ENCODE measurements at places on chromosomes 2 and 18.

DNA sequence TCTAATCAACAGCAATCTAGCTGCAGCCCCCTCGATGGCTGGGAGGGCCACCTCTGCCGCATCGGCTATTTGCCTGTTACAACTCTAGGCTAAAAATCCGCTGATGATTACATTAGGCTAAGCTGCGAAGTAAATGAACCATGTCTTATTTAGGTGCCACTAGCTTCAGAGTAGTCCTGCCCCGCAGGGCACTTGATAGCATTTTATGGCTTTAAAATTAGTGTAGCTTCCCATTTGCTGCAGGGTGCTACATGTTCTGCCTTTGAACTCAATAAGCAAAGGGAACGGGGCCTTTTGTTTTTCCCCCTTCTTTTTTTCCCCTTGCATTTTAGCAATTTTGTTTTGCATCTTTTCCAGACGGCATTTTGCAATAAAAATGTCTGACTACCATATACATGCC, 270.2 kb downstream of the GBX2 start:
- no peak for DNase-seq

DNA sequence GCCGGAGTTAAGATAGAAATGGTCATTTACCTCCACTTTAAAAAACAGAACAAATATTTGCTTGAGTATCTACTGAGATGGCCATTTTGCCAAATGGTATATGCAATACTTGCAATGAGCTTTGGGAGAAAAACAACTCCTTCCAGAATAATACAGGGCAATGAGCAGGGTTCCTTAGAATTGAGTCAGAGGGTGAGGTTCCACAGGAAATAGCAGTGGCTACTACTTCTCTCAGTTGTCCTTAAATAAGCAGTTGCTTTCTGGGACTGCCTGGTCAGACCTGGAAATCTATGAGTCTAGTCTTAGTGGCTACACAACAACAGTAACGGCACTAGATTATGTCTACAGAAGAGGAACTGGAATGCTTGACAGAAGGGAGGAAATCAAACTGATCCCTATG, 80.9 kb upstream of the CCDC85A start:
- DNase-seq = no peak

GRCh38 chr2:236659758-236660150, 90.1 kb downstream of the ACKR3 start:
- no peak for DNase-seq

- DNase-seq = no peak
Observed at GRCh38 chr2:202418027-202418426, 41.9 kb downstream of the BMPR2 start.

DNA sequence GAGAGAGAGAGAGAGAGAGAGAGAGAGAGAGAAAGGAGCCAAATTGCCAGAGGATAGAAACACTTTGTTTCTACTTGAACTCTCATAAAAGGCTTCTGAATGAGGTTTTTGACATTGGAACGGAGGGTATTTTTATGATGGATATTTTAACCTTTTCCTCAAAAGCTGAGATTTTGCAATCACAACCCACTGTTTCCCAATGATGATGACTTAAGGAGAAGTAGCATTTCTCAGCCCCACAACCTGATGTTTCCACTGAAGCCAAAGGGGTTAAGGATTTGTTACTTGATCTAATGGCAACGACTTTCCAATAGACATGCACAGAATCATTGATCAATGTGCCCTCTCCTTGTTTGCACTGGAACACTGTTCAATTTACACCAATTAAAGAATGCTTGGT, 67.1 kb upstream of the POU3F3 start:
- no peak for DNase-seq

GRCh38 chr2:98191883-98192282, 104.9 kb downstream of the VWA3B start:
- DNase-seq = no peak

GRCh38 chr2:47239119-47239969, 84.2 kb upstream of the STPG4 start:
- no peak for DNase-seq

- DNase-seq = no peak
Observed at GRCh38 chr18:26051843-26052242, 38.6 kb downstream of the SS18 start.

GRCh38 chr18:57906852-57907251, 103.7 kb upstream of the ATP8B1 start:
- DNase-seq = no peak

DNA sequence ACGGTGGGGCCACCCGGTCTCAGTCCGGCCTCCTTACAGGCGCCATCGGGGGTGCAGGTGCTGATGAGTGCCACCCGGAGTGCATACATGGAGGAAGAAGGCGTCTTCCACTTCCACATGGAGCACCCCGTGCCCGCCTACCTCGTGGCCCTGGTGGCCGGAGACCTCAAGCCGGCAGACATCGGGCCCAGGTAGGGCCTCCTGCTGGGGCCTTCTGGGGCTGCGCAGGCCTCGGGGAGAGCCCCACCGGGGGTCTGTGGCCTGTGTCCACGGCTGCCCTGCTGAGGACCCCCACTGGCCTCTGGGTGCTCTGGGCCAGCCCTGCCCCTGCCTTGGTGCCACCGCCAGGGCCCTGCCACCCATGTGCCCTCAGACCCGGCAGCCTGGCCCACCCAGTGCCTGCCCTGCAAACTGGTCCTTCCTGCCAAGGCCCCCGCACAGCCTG, 4.8 kb downstream of the RNPEPL1 start:
- no peak for DNase-seq

DNA sequence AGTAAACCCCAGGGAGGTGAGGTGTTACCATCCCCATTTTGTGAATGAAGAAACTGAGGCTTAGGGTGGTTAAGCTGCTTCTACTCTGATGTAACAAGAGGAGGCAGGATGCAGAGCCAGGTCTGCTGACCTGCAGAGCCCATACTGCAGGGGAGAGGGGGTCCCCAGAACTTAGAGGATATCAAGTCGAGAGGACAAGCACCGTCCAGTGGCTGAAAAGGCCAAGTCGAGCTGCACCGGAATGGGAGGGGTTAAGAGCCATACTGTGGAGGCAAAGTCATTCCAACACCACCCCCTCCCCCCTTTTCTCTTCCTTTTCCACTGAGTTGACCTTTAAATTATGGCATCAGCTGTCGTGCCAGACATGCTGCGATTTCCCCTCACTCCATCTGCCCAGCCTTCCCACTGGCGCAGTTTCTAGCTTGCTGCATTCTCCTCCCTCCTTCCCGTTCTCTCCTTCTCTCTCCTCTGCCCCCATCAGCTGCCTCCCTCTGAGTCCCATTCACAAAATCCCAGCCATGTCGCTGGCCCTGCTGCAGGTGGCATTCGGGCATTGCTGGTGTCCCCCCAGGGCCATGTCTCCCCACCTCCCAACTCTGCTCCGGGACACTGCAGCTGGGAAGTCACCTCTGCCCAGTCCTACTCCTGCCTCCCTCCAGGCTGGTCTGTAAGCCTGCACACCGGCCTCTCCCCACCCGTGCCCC, 346.9 kb downstream of the DYSF start:
- no peak for DNase-seq

DNA sequence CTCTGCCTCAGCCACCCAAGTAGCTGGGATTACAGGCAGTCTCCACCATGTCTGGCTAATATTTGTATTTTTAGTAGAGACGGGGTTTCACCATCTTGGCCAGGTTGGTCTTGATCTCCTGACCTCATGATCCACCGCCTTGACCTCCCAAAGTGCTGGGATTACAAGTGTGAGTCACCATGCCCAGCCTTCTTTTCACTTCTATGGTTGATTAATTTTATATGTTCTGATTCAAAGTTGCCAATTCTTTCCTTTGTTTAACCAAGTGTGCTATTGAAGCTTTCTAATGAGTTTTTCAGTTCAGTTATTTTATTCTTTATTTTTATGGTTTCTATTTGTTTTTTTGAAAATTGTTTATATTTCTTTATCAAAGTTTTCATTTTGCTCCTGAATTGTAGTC, 133.1 kb upstream of the KCNJ3 start:
- no peak for DNase-seq

- no peak for DNase-seq
Observed at GRCh38 chr2:61536180-61536571, 2.0 kb downstream of the XPO1 start.

DNA sequence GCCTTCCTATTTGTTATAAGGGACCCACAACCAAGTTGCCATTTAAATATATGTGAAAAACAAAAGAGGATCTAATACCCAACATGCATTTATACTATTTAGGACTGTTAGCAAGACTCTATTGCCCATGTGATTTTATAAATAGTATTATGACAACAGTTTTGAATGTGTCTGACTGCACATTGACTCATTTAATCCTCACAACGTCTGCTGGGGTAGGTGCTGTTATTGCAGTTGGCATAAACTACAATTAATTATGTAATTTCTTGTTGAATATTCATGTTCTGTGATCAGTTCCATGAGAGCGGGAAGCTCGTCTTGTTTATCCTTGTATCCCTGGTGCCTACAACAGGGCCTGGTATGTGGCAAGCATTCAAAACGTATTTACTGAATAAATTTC, 53.7 kb downstream of the SH2D6 start:
- DNase-seq = no peak

DNA sequence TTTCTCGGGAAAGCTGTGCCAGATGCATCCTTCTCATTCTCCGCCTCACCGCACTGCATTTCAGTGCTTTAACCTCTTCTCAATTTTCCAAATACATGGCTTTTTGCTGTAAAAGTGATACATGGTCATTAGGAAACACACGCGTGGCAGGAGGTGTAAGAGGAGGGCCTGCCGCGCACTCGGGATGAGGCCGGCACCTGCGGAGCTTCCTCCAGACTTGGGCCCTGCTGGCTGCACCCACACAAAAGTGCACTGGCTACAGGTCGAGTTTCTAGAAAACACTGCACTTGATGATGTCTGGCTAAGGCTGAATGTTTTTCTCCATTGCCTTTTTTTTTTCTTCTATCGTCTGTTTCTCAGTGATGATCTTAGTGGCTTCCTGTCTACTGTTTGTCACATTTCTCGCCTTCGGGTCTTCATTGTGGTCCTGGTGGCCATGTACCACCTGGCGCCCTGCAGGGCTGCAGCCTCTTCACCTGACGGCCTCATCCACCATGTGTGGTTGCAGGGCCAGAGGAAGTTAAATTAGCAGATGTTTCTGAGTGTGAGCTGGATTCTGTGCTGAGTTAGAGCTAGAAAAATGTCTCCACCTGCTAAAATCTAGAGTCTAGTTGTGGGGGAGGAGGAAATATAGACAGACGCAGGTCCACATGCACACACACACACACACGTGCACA, 7.6 kb downstream of the KCNG2 start:
- DNase-seq = no peak

- DNase-seq = no peak
Observed at GRCh38 chr2:205568620-205569019, 113.7 kb upstream of the NRP2 start.

DNA sequence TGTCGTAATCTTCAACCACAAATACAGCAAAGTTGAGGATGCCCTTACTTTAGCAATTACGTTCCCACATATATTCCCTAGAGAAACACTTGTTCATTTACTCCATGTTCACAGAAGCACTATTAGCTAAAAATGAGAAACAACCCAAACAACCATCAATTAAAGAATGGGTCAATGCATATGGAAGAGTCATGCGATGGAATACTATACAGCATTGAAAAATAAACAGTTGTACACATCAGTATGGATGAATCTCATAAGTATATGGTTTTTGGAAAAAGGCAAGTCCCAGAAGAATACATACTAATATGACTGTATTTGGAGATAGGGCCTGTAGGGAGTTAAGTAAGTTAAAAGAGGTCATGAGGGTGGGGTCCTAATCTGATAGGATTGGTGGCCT, 6.3 kb downstream of the GPR148 start:
- no peak for DNase-seq

GRCh38 chr2:12507295-12507694, 209.4 kb upstream of the TRIB2 start:
- DNase-seq = peak; percentile 53

DNA sequence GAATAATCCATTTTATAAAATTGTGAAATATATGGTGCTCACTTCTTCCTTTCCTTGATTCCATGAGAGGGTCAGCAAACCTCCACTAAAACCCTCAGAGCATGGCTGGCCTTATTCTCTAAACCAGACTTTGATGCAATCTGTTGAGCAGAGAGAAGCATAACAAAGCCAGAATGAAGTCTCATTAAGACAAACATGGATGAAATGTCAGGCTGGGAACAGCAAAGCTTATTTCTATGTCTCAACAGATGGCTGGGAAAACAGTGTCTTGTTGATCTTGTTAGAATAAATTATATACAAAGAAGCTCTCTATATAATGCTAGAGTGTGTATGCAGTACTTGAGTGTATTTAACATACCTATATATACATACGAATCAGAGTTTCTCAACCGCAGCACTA, 227.1 kb upstream of the LYPD1 start:
- no peak for DNase-seq

DNA sequence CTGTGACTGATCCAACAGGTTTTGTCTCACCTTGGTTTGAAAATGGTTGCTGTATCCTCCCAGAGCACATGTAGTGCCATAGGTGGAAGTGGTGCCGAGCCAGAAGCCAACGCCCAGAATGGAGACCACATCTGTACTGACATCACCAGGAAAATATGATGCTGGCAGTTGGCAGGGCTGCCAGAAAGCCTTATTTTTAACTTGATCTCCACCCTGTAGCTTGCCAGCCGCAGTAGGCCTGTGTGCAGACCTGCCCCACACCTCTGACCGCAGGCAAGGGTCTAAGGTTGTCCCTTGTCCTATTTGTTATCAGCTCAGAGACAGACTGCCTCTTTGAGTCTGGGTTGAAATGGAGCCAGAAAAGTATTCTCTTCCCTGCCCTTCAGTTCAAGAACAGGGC, 123.5 kb upstream of the EML6 start:
- no peak for DNase-seq

- no peak for DNase-seq
Observed at GRCh38 chr2:100195942-100196341, 53.6 kb upstream of the AFF3 start.

DNA sequence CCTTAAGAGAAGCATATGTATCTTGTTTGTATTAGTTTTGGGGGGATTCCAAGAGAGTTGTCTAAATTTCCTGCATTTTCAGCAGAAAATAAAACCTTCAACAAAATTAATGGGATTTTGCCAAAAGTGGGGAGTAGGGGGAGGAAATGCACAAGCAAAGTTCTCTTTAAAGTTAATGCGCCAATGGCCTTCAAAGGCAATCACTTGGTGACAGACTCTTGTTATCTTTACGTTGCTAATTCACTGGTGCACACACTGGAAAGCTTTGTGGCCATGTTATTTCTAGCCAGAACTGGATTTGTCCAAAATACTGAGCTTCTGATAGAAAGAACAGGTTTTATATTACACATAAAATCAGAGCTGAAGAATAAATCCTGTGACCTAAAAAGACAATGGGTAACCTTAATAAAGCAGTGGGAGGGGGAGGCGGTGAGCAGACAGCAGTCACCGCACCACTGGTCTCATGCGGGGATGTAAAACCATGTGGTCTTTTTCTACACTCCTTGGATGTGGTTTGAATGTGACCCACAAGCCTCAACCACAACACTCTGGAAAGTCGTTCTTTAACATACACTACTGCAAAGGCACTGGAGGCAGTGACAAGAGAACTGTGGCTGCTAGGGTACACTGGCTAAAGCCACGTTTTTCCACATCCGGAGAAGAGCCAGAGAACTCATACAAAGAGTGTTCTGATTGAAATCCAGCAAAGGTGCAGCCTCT, 176.9 kb upstream of the SMAD7 start:
- no peak for DNase-seq

Data from stimulated activated CD8-positive, alpha-beta memory T cell treated with anti-CD3 and anti-CD28 coated beads, Interleukin-7, amount 100 ng/mL, for 24 hours (primary cell).